Uterus (tissue), 4 donors: ENCODE measurements at places on chromosomes 7 and 10. TPM values are rescaled to one million over a fixed set of nuclear protein-coding genes. Genes with fewer than 3 reads are reported as not detected.

DNA sequence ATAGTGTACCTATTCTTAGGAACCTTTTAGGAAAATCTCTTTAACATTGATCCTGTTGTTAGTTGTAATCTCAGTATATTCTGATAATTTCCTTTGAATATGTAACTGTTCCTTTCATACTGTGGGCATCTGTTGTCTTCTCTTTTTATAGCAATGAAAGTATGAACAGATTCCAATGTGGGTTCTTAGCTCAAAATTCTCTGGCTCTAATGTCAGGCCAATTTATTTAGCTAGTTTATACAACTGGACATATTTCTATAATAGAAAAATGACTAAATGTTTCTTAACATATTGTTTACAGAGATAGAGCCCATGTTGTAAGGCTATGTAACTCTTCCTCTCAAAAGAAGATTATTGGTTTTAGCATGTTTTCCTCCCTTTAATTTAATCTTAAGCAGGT, 363.2 kb downstream of the AUTS2 start:
- no peak for DNase-seq

The ACSL5 gene
- 11.3 TPM for total RNA-seq

The WNT8B gene
- total RNA-seq: not detected

The CPXM2 gene
- 2.1 TPM for total RNA-seq

The ZFAND2A gene
- total RNA-seq: 17.4 TPM

- DNase-seq: no peak
Observed at GRCh38 chr10:110600487-110601101, 33.1 kb downstream of the SMC3 start.

GRCh38 chr10:102085336-102085735, 20.2 kb downstream of the HPS6 start:
- DNase-seq: no peak

DNA sequence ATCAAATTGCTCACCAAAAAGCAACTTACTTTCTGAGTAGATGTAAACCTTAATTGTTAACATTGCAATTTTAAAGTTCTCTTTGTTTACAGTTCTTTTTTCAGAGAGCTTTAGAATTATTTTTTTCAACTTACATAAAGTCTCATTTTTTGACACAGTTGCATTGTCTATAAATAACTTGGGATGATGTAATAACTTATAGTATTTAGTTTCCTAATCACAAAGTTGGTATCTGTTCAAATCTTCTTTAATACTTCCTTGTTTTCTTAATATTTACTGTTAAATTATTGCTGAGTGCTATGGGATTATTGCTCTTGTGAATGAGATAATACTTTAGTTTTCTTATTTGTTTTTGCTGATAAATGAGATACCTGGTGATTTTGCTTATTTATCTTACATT, 18.9 kb upstream of the SUV39H2 start:
- no peak for DNase-seq

The RSPH10B gene
- total RNA-seq: not detected

- DNase-seq: no peak
Observed at GRCh38 chr10:122163174-122164022, 107.7 kb upstream of the BTBD16 start.

The SGCE gene
- 166 TPM for total RNA-seq

- no peak for DNase-seq
Observed at GRCh38 chr10:128275388-128276177, 149.4 kb upstream of the MKI67 start.
